Stimulated activated CD4-positive, alpha-beta T cell treated with anti-CD3 and anti-CD28 coated beads, Interleukin-12 subunit alpha, Interleukin-12 subunit beta, amount 100 ng/mL, for 24 hours (primary cell): ENCODE measurements at places on chromosomes 2 and 18.

DNA sequence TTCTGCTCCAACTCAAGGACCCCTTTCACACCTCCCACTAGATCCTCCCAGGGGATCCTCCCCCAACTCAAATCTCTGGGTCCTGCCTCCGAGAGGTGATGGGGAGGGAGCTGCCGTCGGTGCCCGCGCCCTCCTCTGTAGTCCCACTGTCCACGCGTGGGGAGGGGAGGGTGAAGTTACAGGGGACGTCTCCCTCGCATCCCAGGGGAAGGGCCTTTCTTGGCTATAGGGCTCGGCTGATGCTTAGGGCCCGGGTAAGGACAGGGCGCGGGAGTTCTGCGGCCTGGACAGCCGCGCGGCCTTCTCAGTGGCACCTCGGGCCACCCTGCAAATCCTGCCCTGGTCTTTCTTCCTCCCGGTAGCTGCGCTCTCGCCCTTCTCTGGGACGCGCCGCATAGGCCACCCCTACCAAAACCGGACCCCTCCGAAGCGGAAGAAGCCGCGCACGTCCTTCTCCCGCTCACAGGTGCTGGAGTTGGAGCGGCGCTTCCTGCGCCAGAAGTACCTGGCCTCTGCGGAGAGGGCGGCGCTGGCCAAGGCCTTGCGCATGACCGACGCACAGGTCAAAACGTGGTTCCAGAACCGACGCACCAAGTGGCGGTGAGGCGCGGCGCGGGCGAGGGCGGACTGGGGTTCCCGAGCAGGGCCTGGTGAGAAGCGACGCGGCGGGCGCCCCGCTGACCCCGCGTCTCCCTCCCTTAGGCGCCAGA is 1.2 kb downstream of the TLX2 start:
- no peak for DNase-seq

DNA sequence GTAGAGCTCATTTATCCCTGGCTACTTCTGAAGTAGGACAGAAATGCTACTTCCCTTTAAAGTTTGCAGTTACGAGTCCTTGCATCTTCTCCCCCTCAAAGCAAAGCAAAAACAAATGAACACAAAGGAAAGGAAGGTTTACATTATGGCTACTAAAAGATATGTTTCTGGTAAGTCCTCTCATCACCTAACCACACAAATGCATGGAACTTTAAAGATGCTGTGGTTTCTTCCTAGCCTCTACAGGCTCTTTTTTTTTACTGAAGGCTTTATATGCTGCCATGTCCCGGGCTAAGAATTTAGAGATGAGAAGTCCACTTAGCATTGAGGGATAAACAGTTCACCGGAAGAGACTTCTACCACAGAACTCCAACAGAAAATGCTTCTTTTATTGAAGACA is 291.2 kb downstream of the SS18 start:
- no peak for DNase-seq

- no peak for DNase-seq
Observed at GRCh38 chr18:74114116-74114515, 33.5 kb downstream of the FBXO15 start.

GRCh38 chr2:101114268-101114783 is 36.9 kb downstream of the TBC1D8 start:
- DNase-seq: no peak

DNA sequence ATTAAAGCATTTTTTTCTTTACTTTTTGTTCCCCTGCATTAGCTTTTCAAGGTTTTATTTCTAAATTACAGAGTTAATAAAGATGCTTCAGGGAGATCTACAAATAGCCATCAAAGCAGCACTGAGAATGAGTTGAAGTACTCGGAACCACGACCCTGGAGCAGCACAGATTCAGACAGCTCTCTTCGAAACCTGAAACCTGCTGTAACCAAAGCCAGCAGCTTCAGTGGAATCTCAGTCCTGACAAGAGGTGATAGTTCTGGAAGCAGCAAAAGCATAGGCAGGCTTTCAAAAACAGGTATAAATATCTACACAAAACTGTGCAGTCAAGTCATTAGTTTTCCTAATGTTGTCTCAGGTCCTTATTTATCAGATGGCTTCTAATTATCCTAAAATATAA is 102.8 kb upstream of the UBXN4 start:
- DNase-seq: no peak

DNA sequence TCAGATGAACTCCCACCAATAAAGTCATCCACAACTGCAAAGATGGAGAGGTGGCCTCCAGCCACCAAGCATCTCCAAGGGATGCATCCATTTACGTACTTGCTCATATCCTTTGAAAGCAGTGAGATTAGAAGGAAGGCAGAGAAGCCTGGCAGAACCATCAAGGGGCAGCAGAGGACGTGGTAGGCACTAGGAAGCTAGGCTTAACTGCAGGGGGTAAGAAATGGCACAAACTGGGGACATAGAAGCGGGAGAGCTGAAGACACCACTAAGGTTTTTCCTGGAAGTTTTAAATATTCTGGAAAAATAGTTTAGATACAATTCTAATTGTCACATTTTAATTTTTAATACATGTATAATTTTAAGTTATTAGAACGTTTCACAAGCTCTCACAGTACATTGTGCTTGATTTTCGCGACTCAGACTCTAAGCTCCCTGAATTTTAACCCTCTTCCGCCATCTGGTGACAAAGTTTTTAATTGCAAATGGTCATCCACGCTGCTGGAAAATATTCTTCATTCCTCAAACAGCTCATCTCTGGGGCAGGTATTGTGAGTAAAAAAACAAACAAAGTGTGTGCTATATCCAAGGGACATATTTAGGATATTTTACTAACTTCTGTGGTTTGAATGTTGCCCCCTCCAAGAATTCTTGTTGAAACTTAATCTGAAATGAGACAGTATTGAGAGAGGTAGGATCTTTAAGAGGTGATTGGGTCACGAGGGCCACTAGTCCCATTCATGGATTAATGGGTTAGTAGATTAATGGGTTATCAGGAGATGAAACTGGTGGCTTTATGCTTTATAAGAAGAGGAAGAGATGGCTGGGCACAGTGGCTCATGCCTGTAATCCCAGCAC is 1.6 kb upstream of the PSTPIP2 start:
- DNase-seq: peak; percentile 40

DNA sequence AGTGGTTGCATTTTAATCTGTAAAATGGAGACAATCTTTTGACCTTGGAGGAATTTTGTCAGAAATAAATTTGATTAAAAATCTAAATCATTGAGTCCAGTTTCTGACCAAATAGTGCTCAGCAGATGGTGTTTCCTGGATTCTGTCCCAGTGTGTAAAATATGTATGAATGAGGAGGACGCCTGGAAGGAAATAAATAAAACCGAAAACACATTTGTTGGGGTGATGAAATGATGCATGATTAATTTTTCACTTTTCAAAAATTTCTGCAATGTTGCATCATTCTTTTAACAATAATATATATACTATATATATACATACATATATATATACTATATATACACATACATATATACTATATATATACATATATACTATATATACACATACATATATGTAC is 261.1 kb upstream of the TRIB2 start:
- no peak for DNase-seq

GRCh38 chr18:21270453-21270852 is 28.4 kb downstream of the GREB1L start:
- no peak for DNase-seq

DNA sequence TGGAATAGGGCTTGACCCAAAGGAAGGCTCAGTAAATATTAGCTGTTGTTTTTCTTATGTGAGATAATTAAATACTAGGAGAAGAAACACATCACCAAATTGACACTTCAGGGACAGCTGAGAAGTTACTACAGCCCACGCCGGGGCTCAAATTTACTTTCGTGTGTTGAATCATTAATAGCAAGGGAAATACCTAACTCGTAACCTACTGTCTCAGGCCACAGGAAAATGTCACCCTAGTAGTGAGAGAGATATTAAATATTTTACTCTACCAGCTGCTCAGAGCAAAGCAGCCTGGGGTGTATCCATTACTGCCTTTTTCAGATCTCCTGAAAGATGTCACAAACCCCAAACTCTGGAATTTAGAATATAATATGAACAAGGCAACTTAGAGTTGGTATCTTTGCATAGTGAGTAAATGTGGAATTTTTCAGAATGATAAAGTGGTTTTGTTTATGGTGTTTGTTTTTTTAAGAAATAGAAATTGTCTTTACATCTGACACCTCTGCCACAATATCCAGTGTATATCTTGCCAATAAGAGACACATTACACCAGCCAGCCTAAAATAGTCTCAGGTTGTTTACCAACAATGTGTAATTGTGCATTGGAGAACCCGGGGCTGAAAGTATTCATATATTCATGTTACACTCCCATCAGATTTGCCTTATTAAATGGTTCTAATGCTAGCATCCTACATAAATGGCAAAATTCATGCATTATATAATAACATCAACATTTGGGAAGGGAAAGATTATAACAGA is 48.4 kb downstream of the ATP8B1 start:
- no peak for DNase-seq

DNA sequence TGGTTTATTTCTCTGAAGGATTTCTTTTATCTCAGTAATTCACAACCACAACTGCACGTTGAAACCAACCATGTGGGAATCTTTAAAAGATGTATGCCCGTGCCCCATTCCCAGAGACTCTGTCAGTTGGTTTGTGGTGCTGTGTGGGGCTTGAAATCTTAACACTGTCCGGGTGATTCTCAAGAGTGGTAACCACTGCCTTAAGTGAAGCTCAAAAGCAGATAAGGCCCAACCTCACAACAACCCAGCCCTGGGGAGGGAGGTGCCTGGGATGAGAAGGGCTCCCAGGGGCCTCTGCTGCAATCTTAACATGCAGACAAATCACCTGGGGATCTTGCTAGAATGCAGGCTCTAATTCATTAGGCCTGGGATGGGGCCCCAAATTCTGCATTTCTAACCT is 13.4 kb downstream of the AOX1 start:
- no peak for DNase-seq

DNA sequence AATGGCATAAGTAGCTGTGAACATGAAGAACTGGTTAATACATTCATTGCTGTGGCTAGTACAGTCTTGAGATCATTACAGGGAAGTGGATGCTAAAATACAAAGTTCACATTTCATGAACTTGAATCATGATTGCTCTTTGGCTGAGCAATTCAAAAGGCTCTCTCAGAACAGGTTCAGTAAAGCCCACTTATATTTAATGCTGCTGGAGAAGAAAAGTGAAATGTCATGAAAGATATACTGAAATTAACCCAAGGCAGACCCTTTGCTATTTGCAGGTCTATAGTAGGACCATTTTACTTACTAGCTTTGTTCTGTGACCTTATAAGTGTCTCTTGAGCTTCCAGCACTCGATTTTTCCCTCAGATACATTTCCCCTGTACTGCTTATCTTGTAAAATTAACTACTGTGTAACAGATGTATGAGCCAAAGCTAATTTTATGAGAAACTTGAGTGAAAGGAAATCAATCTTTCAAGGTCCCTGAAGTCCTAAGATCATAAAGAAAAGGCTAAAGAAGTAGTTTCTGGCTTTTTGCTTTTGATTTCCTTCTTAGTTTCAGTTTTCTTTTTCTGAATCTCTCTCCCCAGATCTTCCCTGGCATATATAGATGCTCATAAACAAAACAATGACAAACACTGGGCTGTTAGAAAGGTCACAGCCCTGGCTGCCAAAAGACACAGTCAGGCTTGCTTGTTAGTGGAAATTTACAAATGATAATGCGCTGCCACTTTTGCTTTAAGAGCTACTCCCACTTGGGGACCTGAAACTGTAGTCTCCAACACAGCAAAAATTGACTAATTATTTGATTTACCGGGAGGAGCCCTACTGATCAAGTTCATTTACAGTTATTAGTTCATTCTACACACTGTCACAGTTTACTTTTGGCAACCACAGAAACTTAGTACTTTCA is 132.7 kb upstream of the XPO1 start:
- DNase-seq: no peak

GRCh38 chr2:30127016-30127893 is 19.6 kb upstream of the YPEL5 start:
- DNase-seq: no peak

DNA sequence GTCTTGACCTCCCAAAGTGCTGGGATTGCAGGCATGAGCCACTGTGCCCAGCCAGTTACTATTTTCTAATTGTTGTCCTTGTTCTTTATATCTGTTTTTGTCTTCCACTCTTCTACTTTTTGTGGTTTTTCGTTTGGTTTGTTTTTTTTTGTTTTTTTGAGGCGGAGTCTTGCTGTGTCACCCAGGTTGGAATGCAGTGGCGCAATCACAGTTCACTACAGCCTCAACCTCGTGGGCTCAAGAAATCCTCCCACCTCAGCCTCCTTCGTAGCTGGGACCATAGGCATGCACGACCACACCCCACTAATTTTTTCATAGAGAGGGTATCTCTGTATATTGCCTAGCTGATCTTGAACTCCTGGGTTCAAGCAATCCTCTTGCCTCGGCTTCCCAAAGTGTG is 100.7 kb downstream of the EHBP1 start:
- no peak for DNase-seq

DNA sequence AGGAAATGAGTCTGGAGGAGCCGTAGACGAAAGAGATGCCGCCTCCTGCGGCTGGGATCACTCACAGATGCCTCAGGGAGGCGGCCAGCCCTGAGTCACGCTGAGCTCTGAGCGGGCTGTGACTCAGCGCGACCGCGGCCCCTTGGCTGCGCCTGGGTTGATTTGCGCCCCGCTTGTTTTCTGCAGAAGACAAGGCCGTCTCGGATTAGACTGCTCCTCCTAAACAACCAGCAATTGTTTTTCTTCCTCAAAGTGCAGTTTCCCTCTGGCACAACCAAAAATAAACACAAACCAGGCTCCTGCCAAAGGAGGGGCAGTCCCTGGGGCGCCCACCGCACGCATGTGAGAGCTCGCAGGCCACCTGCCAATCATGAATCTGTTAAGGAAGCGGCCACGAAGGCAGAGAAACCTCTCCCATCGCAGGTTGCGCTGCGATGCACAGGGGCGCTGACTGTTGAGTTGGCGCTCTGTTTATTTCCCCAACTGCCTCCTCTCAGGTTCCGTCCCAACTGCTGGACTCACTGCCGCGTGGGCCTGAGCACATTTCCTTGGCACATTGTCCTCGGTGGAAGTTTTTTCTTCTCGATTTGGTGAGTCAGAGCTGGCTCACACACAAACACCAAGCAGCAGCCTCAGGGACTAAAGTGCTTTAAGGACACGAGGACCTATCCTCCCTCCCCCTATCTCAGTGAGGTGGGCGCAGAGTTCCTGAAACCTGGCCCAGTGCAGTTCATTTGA is 85.2 kb upstream of the NDUFV2 start:
- peak; percentile 59 for DNase-seq

DNA sequence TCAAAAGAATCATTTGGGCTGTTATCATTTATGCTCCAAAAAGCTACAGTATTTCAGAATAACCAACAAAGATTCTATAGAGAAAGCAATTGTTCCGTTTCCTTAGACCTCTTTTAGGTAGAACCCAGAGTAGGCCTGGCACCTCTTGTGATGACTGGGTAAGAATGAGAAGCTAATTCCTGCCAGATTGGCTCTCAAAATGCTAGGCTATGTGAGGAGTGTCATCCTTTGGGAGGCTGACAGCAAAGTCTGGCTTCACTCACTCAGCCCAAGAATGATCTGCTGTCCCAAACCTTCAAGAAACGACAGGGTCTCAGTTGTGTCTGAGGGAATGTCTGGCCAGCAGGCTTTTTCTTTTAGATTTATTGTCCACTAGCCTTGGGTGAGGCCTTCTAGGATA is 4.5 kb downstream of the CERS6 start:
- DNase-seq: no peak
